ENCODE measurements at places on chromosomes 12 and 14.
A peak's percentile ranks its signal among the peaks of the same experiment; 100 is the strongest.

GRCh38 chr14:73662487-73662943 is 17.7 kb downstream of the DNAL1 start:
- no peaks in the 10 kb centered on the region for H3K4me1 ChIP-seq
- no peak overlapping the region for H3K27ac ChIP-seq
- H3K36me3 ChIP-seq, result no peaks in the 10 kb centered on the region
- peak; percentile 58 for DNase-seq
- H3K4me3 ChIP-seq, result no peak overlapping the region

GRCh38 chr14:104494483-104494882 is 85.1 kb upstream of the C14orf180 start:
- no peak overlapping the region for H3K4me3 ChIP-seq
- H3K27me3 ChIP-seq, result no peaks in the 10 kb centered on the region
- H3K36me3 ChIP-seq, result no peaks in the 10 kb centered on the region

DNA sequence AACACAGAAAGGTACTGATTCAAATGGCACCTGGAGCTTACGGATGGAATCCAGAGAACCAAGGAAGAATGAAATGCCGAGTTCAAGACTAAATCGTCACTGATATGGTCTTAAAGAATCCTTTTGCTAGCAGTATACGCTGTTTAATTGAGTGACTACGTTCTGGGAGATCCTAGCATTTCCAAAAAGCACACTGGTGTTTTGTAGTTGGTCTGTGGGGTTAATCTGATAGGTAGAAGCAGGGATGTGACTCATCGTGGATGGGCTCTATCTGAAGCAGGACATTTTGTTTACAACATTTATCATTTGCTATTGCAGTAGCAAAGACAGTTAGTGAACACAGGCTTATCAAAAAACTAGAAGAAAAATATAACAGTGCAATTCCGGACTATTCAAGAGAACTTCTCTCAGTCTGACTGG is 169.2 kb upstream of the HMGA2 start:
- peaks cover 1% of the 10 kb centered on the region for H3K4me1 ChIP-seq
- no peak overlapping the region for H3K4me3 ChIP-seq
- no peak overlapping the region for H3K27ac ChIP-seq
- no peak for DNase-seq
- H3K27me3 ChIP-seq, result no peaks in the 10 kb centered on the region

GRCh38 chr14:74952180-74952665 is 3.2 kb downstream of the PGF start:
- H3K4me1 ChIP-seq, result peaks cover 2% of the 10 kb centered on the region
- no peak overlapping the region for H3K4me3 ChIP-seq

DNA sequence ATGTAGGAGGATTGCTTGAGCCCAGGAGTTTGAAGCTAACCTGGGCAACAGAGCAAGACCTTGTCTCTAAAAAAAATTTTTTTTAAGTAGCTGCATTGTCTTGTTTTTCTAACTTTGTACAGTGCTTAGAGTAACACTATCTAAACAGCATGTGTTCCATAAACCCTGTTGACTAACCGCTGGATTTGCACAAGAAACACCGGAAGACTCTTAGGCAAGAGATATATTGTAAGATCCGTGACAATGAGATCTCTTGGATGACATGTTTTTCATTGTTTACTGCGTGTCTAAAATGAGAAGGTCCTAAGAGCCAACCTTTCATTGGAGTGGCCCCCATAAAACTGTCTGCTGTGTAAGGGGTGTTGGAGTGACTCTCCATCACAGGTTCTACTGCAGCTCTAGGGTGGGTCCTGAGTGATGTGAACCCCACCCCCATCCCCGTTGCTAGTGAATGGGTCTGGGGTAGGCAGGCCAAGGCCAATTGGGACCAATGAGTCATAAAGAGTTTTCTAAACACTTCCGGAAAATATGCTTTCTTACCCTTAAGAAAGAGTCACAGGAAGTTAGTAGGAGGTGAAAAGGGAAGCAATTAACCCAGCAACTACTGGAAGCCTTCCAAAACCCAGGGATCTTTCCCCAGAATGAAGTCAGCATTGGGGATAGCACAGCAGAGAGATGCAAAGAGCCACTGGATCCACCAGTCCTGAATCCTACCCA is 24.3 kb upstream of the PCNX1 start:
- no peak overlapping the region for H3K27ac ChIP-seq
- no peaks in the 10 kb centered on the region for H3K36me3 ChIP-seq
- H3K4me1 ChIP-seq, result no peaks in the 10 kb centered on the region
- H3K4me3 ChIP-seq, result no peak overlapping the region
- no peaks in the 10 kb centered on the region for H3K27me3 ChIP-seq
- no peak for DNase-seq

DNA sequence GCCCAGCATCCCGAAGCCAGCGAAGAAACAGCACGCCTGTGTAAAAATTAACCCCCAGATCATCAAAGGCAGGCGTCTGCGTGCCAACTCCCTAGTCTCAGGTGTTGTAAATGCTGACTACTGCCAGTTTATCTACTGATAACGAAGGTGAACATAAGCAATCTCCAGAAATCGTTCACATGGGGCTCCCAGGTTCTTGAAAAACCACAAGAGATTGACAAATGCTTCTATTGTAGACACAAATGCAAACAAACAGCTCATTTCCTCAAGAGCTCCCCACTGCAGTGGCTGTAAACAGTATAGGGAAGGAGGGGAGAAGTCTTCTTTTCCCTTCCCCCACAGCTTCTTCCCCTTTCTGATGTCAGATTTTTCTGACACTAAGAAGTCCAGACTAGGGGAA is 5.3 kb upstream of the PLEKHG3 start:
- H3K27ac ChIP-seq, result no peak overlapping the region
- H3K4me1 ChIP-seq, result 0 out of 2 replicates have a peak, but pooled peaks cover 4% of the 10 kb centered on the region
- H3K27me3 ChIP-seq, result no peaks in the 10 kb centered on the region
- no peaks in the 10 kb centered on the region for H3K36me3 ChIP-seq
- no peak overlapping the region for H3K4me3 ChIP-seq
- DNase-seq, result no peak

Data from iPS DF 6.9 (cell line).